Activated CD8-positive, alpha-beta memory T cell treated with anti-CD3 and anti-CD28 coated beads for 4 hours (primary cell): ENCODE measurements at places on chromosomes 12 and 14.

DNA sequence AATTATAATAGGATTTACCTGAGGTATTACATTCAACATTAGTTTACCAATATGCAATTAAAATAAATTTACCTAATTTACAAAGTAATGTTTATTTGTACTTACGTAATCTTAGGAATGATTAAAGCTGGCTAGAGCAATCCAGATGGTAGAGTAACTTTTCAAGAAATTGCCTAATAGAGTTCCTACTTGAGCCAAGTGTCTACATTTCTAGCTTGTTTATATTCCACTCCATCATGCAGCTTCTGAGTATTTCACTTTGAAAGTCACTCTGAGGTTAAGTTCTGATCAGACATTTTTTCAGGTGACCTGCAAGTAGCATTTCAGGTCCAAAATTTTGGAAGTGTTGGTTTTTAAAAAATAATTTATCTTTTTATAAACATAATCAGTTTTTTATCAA is 1080.7 kb downstream of the TRHDE start:
- DNase-seq: no peak

DNA sequence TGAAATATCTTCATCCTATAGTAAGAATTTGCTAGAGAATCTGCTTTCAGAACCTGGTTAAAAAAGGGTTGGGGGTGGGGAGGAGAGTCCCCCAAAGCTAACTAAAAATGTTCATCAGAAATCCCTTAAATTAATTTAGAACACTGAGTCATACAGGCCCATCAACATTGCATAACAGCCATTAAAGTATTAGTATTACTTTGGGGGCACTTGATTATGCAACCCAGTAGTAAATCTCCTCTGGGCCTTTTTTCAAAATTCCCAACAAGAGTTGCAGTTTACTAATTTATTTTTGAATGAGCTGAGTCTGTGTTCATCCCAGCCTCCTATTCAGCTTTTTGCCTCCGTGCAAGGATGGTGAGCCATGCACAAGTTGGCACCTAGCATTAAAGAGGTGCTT is 8.8 kb upstream of the SLC24A4 start:
- DNase-seq: no peak

DNA sequence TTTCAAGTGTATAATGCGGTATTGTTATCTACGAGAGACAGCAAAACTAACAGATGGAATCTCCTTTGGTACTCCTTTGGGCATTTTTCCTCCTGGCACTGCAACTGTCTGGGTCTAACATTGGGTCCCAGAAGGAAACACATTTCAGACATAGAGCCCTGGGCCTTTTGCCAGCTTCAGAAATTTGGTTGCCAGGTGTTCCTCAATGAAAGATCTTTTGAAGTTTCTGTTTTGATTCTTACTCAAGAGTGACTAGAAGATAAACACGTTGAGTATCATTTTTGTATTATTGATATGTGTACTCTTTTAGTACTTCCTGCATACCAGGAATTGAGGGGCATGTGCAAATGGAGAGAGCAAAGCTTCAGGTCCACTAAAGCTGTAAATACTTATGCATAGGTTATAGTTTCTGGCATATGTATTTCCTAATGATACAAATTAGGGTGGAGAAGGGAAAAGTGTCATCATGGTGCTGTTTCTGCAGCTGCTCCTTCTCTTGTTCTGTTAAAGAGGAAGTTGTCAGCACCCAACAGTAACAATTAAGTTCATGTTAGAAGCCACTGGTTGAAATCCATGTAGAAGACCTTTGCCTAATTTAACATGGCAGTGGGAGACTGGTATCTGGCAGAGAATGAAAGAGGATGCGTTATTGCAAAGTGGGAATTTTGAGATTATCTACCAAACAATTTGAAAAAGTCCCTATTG is 53.5 kb downstream of the SLC38A6 start:
- no peak for DNase-seq

GRCh38 chr14:70061108-70061507 is 127.6 kb downstream of the SLC8A3 start:
- DNase-seq: no peak

GRCh38 chr12:3075315-3075714 is 1.9 kb upstream of the TSPAN9 start:
- DNase-seq: no peak
